ENCODE measurements at places on chromosomes 1 and 21.

DNA sequence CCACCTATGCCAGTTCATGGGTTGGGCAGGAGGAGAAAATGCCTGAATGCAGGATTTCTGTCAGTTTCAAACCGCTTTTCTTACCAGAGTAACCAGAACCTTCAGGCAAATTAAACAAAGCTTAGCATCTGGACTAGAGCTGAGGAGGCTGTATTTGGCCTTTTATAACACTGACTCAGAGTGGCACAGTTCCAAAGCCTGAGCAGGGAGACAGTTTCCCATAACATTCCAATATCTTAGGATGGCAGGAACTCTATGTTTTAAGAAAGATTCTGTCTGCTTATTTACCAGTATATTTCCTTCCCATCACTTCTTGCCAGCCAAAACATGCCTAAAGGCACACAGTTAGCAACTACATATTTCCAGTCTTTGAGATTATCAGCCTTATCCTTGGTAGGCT lies 46.8 kb downstream of the UBR4 start:
- DNase-seq = no peak

GRCh38 chr1:47976267-47976666 lies 20.9 kb downstream of the TRABD2B start:
- no peak for DNase-seq

DNA sequence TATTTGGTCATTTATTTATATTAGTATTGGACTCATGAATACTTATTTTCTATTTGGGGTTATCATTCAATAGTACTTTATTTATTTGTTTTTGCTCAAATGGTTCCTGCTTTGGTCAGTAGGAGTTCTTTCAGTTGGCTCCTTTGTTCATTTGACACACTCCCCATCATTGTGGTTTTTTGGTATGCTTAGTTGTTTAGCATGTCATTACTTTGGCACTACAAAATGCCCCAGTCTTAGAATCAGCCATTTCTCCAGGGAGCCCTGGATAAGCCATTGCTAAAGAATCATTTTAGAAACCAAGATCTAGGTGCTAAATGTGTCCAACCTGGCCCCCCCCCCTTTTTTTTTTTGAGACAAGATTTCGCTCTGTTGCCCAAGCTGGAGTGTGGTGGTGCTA lies 61.7 kb upstream of the MRPS6 start:
- DNase-seq = no peak

GRCh38 chr21:28906236-28906635 lies 86.4 kb downstream of the LTN1 start:
- DNase-seq = no peak

DNA sequence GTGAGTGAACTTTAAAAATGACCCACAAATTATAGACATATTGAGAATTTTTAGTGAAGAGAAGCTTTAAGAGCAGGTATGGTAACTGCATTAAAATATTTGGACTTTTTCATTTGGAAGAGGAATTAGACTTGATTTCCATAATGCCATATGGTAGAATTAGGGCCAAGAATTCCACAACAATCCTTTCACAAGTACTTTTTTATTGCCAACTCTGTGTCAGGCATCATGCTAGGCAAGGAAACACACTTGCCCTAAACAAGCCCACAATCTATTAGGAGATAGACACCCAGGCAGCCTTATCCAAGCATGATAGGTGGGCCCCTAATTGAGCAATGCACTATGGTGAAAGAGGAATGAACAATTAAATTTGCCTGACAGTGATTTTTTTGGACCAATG lies 353.0 kb downstream of the TGFB2 start:
- DNase-seq = no peak

GRCh38 chr1:117857418-117857817 lies 72.0 kb downstream of the GDAP2 start:
- DNase-seq = no peak

Data from left kidney (tissue), 8 donors.